ENCODE measurements at places on chromosomes 16 and 17.
A peak's percentile ranks its signal among the peaks of the same experiment; 100 is the strongest.

DNA sequence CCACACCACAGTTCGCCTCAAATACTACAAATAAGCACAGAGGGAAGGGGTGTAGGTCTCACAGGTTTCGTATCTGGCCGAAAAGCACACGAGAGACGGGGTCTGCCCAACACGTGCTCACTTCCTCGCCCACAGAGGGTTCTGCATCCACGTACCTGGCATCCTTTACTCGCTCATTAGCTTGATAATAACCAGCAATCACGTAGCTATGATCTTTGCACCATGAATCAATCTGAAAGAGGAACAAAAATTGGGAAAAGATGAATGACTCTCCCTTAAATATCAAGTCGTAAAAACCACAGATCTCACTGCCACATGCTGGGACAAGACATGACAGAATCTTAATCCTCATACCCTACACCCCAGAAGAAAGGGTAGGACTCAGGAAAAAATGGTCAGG lies 10.5 kb downstream of the EMC8 start:
- no peak for DNase-seq

GRCh38 chr16:83609178-83609577 lies 198.6 kb upstream of the HSBP1 start:
- no peak for DNase-seq

DNA sequence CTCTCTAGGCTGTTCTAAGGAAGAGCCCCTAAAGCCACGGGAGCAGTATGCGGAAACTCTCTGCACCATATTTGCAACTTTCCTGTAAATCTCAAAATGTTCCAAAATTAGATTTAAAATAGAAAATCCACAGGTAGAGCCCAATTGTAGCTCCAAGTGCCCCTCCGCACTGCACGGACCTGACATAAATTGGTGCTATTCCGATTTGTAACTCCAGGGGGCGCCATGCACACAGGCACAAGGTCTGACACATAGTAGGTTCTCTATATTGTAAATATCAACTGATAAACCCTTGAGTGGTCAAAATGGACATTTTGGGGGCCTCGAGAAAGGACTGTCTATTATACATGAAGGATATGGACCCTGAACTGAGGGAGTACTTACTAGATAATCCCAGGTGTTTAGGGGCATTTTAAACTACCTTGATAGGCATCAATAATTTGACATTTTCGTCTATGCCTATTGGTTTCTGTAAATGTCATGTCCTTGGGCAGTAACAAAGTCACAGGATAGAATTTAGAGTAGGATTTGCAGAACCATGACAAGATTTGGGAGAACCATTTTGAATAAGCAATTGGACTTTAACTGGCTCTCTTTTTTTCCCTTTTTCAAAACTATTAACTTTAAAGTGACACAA lies 36.6 kb upstream of the TMEM132E start:
- DNase-seq: peak; percentile 83

- no peak for DNase-seq
These were observed 23.0 kb downstream of the NPTX1 start for GRCh38 chr17:80453126-80453997.

- DNase-seq: no peak
These were observed 140.5 kb upstream of the ASIC2 start for GRCh38 chr17:33433581-33433980.

Data from testis (tissue), 5 donors.